ENCODE measurements at places on chromosomes 12 and 14.
A peak's percentile ranks its signal among the peaks of the same experiment; 100 is the strongest.

- H3K4me3 ChIP-seq, result no peak overlapping the region
- DNase-seq, result peak; percentile 24
- no peaks in the 10 kb centered on the region for H3K36me3 ChIP-seq
- peak overlapping the region; percentile 37 for H3K27ac ChIP-seq
- H3K4me1 ChIP-seq, result peaks cover 5% of the 10 kb centered on the region
Measured at GRCh38 chr12:52645982-52646381, 6.0 kb downstream of the KRT2 start.

GRCh38 chr12:800401-800800 lies 48.0 kb downstream of the WNK1 start:
- H3K27me3 ChIP-seq, result no peaks in the 10 kb centered on the region
- no peak for DNase-seq
- H3K4me1 ChIP-seq, result peaks cover 7% of the 10 kb centered on the region
- H3K36me3 ChIP-seq, result peaks cover 9% of the 10 kb centered on the region
- no peak overlapping the region for H3K4me3 ChIP-seq

GRCh38 chr12:27607591-27607990 lies 83.6 kb downstream of the PPFIBP1 start:
- no peak overlapping the region for H3K4me3 ChIP-seq
- H3K27me3 ChIP-seq, result no peaks in the 10 kb centered on the region
- peaks cover 26% of the 10 kb centered on the region for H3K36me3 ChIP-seq
- peaks cover 9% of the 10 kb centered on the region for H3K4me1 ChIP-seq
- peak overlapping the region; percentile 63 for H3K27ac ChIP-seq
- DNase-seq, result no peak

DNA sequence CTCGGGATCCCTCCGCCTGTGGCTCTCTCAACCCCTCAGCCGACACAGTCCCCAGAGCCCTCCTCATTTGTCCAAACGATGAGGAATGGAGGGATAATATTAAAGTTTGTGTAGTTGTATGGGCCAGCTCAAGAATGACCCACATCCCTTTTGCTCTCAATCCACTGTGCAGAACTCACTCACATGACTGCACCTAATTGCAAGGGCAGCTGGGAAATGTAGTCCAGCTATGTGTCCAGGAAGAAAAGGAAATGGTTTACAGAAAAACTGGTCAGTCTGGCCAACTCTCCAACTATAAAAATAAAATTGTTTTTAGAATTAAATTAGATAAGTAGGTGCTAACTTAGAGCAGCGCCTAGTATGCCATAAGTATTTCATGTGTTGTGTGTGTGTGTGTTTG lies 66.6 kb downstream of the GALNT8 start:
- H3K4me1 ChIP-seq, result peaks cover 16% of the 10 kb centered on the region
- no peak for DNase-seq
- H3K4me3 ChIP-seq, result no peak overlapping the region

- peaks cover 12% of the 10 kb centered on the region for H3K4me1 ChIP-seq
- H3K27ac ChIP-seq, result no peak overlapping the region
- no peak for DNase-seq
- no peaks in the 10 kb centered on the region for H3K36me3 ChIP-seq
- H3K4me3 ChIP-seq, result no peak overlapping the region
Measured at GRCh38 chr12:79200176-79200575, 335.6 kb downstream of the SYT1 start.

GRCh38 chr12:54933376-54933775 lies 51.2 kb downstream of the TESPA1 start:
- H3K4me1 ChIP-seq, result no peaks in the 10 kb centered on the region
- H3K36me3 ChIP-seq, result no peaks in the 10 kb centered on the region
- H3K27me3 ChIP-seq, result peaks cover 9% of the 10 kb centered on the region
- H3K4me3 ChIP-seq, result no peak overlapping the region
- H3K27ac ChIP-seq, result peak overlapping the region; percentile 63

- DNase-seq, result no peak
- no peak overlapping the region for H3K27ac ChIP-seq
- H3K4me1 ChIP-seq, result no peaks in the 10 kb centered on the region
- H3K27me3 ChIP-seq, result no peaks in the 10 kb centered on the region
Measured at GRCh38 chr12:88235183-88235833, 93.2 kb downstream of the TMTC3 start.

- H3K27ac ChIP-seq, result peak overlapping the region; percentile 51
- H3K36me3 ChIP-seq, result peaks cover 3% of the 10 kb centered on the region
- H3K27me3 ChIP-seq, result no peaks in the 10 kb centered on the region
- no peak for DNase-seq
- no peaks in the 10 kb centered on the region for H3K4me1 ChIP-seq
Measured at GRCh38 chr12:43329375-43329774, 222.6 kb downstream of the ADAMTS20 start.

DNA sequence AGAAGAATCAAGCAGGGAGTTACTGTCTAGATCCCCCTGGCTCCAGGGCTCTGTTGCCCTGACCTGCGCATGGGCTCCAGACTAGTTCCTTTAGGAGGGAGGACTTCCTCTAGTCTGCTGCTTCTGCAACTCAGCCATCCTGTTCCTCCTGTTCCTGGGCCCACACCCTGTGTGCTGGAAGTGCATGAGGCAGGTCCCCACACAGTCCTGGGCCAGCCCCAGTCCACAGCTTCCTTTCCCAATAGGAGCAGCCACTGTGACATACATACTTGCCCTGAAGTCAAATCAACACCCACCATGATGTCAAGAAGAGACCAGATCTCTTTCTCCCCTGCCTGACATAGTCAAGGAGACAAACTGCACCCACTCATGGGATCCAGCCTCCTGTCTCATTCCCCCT lies 1.3 kb downstream of the SDR9C7 start:
- H3K27me3 ChIP-seq, result peaks cover 7% of the 10 kb centered on the region
- DNase-seq, result peak; percentile 62
- H3K4me3 ChIP-seq, result peak overlapping the region; percentile 51
- H3K27ac ChIP-seq, result peak overlapping the region; percentile 91
- H3K4me1 ChIP-seq, result peaks cover 20% of the 10 kb centered on the region
- no peaks in the 10 kb centered on the region for H3K36me3 ChIP-seq

DNA sequence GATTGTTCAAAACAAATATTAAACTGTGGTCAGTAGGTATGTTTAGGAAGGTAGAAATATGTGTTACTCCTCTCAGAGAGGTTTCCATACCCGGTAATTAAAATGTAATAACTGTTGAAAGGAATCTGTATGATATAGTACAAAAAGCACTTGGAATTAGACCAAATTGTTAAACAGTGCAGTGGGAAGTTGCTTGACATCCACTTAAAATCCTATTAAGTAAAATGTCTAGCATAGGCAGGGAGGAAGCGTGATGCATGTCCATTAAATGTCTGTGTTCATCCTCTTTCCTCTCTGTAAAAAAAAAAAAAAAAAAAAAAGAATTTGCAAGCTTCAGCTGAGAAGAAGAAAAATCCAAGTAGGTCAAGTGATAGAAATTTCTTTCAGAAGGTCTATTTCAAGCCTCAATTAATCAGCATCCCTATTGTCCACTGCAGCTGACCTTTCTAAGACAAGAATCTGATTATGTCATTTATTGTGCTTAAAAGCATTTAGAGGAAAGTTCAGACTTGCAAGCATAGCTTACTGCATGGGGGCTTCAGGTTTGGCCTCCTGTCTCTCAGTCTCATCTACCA lies 265.6 kb upstream of the RGS6 start:
- H3K36me3 ChIP-seq, result peaks cover 11% of the 10 kb centered on the region
- peaks cover 8% of the 10 kb centered on the region for H3K4me1 ChIP-seq
- no peak overlapping the region for H3K4me3 ChIP-seq
- H3K27me3 ChIP-seq, result no peaks in the 10 kb centered on the region

GRCh38 chr14:78232231-78233000 lies 62.2 kb downstream of the NRXN3 start:
- H3K27ac ChIP-seq, result no peak overlapping the region
- H3K4me1 ChIP-seq, result peaks cover 4% of the 10 kb centered on the region
- no peak for DNase-seq
- no peak overlapping the region for H3K4me3 ChIP-seq
- H3K36me3 ChIP-seq, result no peaks in the 10 kb centered on the region

- H3K4me1 ChIP-seq, result peaks cover 3% of the 10 kb centered on the region
- H3K27me3 ChIP-seq, result peaks cover 3% of the 10 kb centered on the region
- no peaks in the 10 kb centered on the region for H3K36me3 ChIP-seq
- H3K27ac ChIP-seq, result no peak overlapping the region
Measured at GRCh38 chr14:59175404-59175803, 13.1 kb upstream of the DAAM1 start.

GRCh38 chr12:59404109-59404650 lies 191.6 kb upstream of the SLC16A7 start:
- H3K4me3 ChIP-seq, result no peak overlapping the region
- H3K36me3 ChIP-seq, result no peaks in the 10 kb centered on the region
- H3K27ac ChIP-seq, result no peak overlapping the region

DNA sequence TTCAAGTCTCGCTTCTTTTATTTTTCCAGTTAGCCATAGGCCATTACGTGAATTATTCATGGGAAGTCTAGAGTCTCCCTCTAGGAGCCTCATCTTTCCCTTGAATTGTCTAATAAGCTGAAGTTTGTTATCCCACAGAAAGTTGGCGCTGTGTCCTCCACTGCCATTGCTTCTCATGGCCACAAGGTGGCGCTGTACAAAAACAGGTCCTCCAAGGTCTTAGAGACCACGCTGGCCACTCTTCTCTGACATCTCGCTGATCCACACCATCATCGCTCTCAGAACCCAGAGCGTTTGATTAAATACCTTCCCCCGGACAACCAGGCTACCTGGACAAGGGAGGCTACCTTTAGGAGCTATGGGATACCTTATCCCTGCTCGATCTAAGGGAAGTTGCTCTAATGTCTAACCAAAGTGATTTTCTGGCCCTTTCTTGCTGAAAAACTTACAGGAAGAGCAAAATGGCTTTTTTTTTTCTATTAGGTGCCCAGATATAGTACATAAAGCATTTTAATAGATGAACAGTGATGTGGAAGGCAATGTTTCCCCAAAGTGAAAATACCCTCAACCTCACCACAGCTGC lies 110.0 kb downstream of the CCDC60 start:
- H3K4me3 ChIP-seq, result no peak overlapping the region
- no peaks in the 10 kb centered on the region for H3K36me3 ChIP-seq
- peaks cover 16% of the 10 kb centered on the region for H3K27me3 ChIP-seq
- H3K27ac ChIP-seq, result no peak overlapping the region
- DNase-seq, result no peak
- H3K4me1 ChIP-seq, result no peaks in the 10 kb centered on the region

GRCh38 chr14:65892315-65892714 lies 479.8 kb downstream of the FUT8 start:
- H3K27me3 ChIP-seq, result no peaks in the 10 kb centered on the region
- no peak for DNase-seq
- H3K27ac ChIP-seq, result no peak overlapping the region
- no peaks in the 10 kb centered on the region for H3K4me1 ChIP-seq

- peaks cover 91% of the 10 kb centered on the region for H3K27me3 ChIP-seq
- H3K36me3 ChIP-seq, result no peaks in the 10 kb centered on the region
- peak overlapping the region; percentile 94 for H3K4me3 ChIP-seq
- peak overlapping the region; percentile 51 for H3K27ac ChIP-seq
Measured at GRCh38 chr14:41607304-41607775, 664 bp downstream of the LRFN5 start.

DNA sequence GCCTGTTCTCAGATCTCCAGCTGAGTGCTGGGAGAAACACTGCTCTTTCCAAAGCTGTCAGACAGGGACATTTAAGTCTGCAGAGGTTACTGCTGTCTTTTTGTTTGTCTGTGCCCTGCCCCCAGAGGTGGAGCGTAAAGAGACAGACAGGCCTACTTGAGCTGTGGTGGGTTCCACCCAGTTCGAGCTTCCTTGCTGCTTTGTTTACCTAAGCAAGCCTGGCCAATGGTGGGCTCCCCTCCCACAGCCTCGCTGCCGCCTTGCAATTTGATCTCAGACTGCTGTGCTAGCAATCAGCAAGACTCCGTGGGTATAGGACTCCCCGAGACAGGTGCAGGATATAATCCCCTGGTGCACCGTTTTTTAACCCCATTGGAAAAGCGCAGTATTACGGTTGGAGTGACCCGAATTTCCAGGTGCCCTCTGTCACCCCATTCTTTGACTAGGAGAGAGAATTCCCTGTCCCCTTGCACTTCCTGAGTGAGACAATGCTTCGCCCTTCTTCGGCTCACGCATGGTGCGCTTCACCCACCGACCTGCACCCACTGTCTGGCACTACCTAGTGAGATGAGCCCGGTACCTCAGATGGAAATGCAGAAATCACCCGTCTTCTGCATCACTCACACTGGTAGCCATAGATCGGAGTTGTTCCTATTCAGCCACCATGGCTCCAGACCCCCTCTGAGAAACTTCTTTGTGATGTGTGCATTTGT lies 650.3 kb upstream of the ALG10B start:
- H3K27me3 ChIP-seq, result no peaks in the 10 kb centered on the region
- H3K4me1 ChIP-seq, result no peaks in the 10 kb centered on the region
- no peak overlapping the region for H3K27ac ChIP-seq
- no peak for DNase-seq
- H3K4me3 ChIP-seq, result no peak overlapping the region
- no peaks in the 10 kb centered on the region for H3K36me3 ChIP-seq

DNA sequence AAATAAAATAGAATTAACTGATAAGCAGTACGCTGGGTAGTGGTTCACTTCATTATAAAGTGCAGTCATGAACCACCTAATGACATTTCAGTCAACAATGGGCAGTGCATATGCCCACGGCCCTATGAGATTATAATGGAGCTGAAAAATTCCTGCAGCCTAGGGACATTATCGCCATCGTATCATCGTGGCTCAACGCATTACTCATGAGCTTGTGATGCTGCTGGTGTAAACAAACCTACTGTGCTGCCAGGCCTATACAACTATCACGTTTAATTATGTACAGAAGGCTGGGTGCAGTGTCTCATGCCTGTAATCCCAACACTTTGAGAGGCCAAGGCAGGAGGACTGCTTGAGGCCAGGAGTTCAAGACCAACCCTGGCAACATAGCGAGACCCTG lies 62.3 kb upstream of the TMEM263 start:
- H3K36me3 ChIP-seq, result no peaks in the 10 kb centered on the region
- no peak overlapping the region for H3K4me3 ChIP-seq
- H3K4me1 ChIP-seq, result peaks cover 21% of the 10 kb centered on the region
- no peaks in the 10 kb centered on the region for H3K27me3 ChIP-seq

DNA sequence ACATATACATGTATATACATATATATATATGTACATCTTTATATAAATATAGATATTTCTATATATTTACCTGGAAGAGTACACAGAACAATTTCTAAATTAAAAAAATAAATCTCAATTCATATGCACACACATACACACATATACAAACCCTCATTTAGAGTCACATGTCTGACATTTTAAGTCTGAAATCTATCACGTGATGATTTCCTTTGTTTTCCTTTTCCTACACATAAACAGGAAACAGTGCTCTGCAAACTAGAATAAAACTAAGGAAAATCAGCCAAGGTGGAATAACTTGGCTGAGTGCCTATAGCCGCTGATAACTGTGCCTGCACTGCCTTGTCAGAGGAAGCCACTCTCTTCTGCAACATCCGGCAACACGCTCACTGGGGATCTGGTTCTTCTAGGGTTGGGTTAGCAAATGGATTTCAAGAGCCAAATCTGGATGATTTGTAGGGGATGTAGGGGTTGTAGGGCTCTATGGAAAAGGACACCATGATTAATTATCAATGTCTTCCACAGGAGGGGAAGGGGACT lies 480.7 kb downstream of the TMEM132D start:
- no peak overlapping the region for H3K4me3 ChIP-seq
- H3K4me1 ChIP-seq, result no peaks in the 10 kb centered on the region
- no peaks in the 10 kb centered on the region for H3K36me3 ChIP-seq
- no peak overlapping the region for H3K27ac ChIP-seq
- peaks cover 8% of the 10 kb centered on the region for H3K27me3 ChIP-seq
- no peak for DNase-seq

All from type B pancreatic cell (in vitro differentiated cells).